ENCODE measurements at places on chromosomes 3 and 15.

DNA sequence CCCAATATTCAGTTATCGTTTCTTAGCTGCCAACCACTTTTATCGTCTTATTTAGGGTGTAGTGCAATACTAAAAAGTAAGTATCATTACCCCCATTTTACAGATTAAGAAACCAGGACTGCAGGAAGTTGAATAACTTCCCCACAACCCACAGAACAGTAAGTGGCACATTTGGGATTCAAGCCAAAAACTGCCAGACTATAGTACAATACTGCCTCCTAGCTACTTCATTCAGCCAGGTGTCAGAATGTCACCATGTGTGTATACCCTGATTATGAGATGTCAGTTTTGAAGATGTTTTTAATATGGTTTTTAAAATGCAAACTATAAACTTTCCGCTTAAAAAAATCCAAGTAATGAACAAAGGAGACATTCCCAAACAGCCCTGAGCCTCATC is 74.2 kb upstream of the PROK2 start:
- DNase-seq: no peak

DNA sequence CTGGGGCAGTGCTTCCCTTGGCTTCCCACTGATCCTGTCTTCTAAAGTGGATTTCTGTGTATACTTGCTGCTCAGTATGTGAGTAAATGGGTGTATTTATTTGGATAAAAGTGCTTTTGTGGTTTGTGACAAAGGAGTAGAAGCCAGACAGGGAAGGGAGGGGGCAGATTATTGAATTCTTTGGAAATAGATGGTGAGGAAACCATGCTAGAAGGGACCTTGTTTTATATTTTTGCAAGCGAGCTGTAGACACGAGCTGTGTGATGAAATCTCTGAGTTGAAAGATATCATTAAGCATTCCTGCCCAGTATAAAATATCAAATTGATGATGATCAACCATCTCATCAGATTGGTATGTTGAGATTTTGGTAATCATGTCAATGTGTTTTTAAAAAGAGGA is 68.9 kb downstream of the DUT start:
- DNase-seq: no peak

DNA sequence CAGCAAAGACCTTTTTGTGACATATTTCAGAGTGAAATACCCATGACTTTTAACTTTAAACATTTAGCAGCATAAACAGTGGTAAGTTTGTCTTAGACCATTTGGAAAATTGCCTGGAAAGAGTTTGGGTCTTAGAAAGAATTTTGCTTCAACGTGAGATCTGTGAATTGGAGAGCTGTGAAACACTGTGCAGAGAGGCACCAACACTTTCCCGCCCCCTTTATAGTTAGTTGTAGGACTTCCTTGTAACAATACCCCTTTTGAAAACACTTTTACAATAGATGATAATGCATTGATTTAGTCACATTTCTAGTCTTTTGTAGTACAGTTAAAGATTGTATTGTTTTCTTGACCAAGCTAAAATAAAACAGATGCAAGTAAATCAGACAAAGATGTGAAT is 43.5 kb upstream of the MBNL1 start:
- no peak for DNase-seq

- no peak for DNase-seq
Observed at GRCh38 chr3:100114413-100115030, at the start of gene FILIP1L. Gene FILIP1L (minus strand): TSS chr3:100114501.

- DNase-seq: no peak
Observed at GRCh38 chr3:168096210-168096652, 507 bp upstream of the GOLIM4 start.

- DNase-seq: no peak
Observed at GRCh38 chr3:36403661-36404060, 23.4 kb downstream of the STAC start.

- no peak for DNase-seq
Observed at GRCh38 chr3:115709931-115710330, 86.6 kb downstream of the GAP43 start.

Measured in activated T-cell treated with anti-CD3 and anti-CD28 coated beads for 4 hours (primary cell).